Heart left ventricle (tissue), 16 donors: ENCODE measurements at places on chromosomes 3 and 15. TPM values are rescaled to one million over a fixed set of nuclear protein-coding genes. Genes with fewer than 3 reads are reported as not detected.

GRCh38 chr3:188729422-188729821, 442.3 kb upstream of the TPRG1 start:
- DNase-seq = no peak

- no peak for DNase-seq
Measured at GRCh38 chr3:61908382-61908781, 347.0 kb downstream of the PTPRG start.

GRCh38 chr3:74271541-74271940, 342.9 kb downstream of the CNTN3 start:
- DNase-seq = no peak

Gene EPHB1
- polyA plus RNA-seq = 0.42 TPM

Gene SOX14
- polyA plus RNA-seq = not detected
